ENCODE measurements at places on chromosomes 2 and 18.

DNA sequence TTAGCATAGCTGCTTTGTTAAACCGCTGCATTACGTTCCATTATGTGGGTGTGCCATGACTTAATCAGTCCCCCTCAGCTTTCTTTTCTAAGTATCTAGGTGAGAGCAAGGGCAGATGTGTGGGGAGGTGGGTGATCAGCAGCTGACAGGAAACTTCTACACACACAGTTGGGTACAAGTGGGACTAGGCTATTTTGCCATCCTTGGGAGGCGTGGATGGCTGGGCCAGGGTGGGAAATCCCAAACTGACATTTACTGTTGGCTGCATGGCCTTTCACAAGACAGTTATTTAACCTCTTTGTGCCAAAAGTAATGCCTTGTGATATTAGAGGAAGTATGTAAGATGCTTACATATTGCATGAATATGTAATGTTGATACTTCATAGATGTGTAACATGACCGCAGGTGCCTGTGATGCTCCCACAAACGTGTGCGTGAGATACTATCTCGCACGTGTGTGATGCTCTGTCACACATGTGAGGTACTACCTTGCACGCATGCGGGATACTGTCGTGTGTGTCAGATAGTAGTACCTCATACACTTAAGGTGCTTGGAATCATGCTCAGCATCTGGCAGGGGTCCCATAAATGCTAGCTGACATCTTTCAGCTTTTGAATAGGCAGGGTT lies 314.5 kb downstream of the PRKCE start:
- peaks cover 13% of the 10 kb centered on the region for H3K4me1 ChIP-seq
- no peak overlapping the region for H3K4me3 ChIP-seq
- no peak for DNase-seq
- H3K36me3 ChIP-seq: peaks cover 3% of the 10 kb centered on the region

DNA sequence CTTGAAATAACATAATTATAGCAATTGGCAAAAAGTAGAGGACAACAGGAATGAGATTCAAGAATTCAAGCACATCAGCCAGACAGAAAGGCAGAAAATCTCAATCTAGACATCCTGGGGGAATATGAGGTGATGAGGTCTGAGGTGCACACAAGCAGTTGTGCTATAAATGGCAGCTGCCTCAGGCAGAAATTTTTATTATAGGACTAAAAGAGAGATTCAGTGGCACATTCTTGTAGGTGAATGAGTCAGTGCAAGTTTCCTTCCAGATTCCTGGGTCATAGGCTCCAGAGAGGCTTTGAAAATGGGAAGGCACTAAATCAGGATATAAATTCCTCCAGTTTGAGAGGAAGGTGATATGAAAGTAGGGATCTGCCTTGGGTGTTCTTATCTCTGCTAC lies 127.2 kb upstream of the THSD7B start:
- no peak for DNase-seq
- no peak overlapping the region for H3K4me3 ChIP-seq

GRCh38 chr2:144489315-144489916 lies 30.5 kb downstream of the ZEB2 start:
- H3K36me3 ChIP-seq: peaks cover 13% of the 10 kb centered on the region
- peak overlapping the region; percentile 1 for H3K27ac ChIP-seq
- H3K4me1 ChIP-seq: peaks cover 15% of the 10 kb centered on the region
- no peak for DNase-seq

DNA sequence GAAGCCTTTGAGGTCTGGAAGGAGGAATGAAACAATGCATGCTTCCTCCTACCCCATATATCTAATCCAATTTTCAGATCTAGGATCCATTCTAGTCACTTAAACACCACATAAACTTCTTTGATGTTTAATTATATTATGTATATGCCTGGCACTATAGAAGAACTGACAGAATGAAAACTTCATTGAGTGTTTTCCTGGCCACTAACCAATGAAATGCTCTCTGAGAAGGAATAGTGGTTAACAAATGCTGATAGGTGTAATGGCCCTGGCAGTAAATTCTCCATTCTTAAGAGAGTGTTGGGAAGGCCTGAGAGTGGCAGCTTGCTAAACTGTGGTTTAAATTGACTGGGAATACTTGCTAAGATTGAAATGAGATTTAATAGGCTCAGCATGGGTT lies 710.0 kb downstream of the LRRTM4 start:
- no peak for DNase-seq
- no peaks in the 10 kb centered on the region for H3K4me1 ChIP-seq
- no peaks in the 10 kb centered on the region for H3K27me3 ChIP-seq
- H3K27ac ChIP-seq: no peak overlapping the region
- no peaks in the 10 kb centered on the region for H3K36me3 ChIP-seq

GRCh38 chr2:210544831-210545230 lies 11.6 kb upstream of the CPS1 start:
- no peaks in the 10 kb centered on the region for H3K27me3 ChIP-seq
- H3K36me3 ChIP-seq: no peaks in the 10 kb centered on the region
- no peaks in the 10 kb centered on the region for H3K4me1 ChIP-seq
- no peak overlapping the region for H3K4me3 ChIP-seq
- no peak for DNase-seq

- H3K4me1 ChIP-seq: no peaks in the 10 kb centered on the region
- no peaks in the 10 kb centered on the region for H3K27me3 ChIP-seq
- H3K4me3 ChIP-seq: no peak overlapping the region
- H3K27ac ChIP-seq: no peak overlapping the region
- H3K36me3 ChIP-seq: no peaks in the 10 kb centered on the region
These were observed 51.9 kb downstream of the VRK2 start for GRCh38 chr2:58098254-58099095.

DNA sequence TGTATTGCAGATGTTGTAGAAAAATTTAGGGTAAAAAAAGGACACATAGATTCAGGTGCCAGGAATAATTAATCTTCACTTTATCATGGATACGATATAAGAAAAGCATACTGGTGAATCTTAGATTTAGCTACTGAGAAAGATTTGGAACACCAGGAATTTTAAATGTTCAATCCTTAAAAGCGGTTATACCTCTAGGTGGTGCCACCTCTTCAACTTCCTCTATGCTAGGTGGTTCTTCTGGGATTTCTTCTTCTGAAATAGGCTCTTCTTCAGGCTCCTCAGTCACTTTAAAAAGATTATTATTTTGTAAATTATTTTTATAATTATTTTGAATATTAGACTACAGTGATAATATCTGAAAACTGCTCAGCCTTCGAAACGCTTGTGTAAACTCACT lies 133.1 kb downstream of the TTN start:
- no peaks in the 10 kb centered on the region for H3K36me3 ChIP-seq
- no peak for DNase-seq
- no peak overlapping the region for H3K4me3 ChIP-seq
- H3K27me3 ChIP-seq: no peaks in the 10 kb centered on the region
- peaks cover 3% of the 10 kb centered on the region for H3K4me1 ChIP-seq
- H3K27ac ChIP-seq: no peak overlapping the region

GRCh38 chr2:210568108-210568507 lies 11.7 kb downstream of the CPS1 start:
- no peak overlapping the region for H3K27ac ChIP-seq
- DNase-seq: no peak
- H3K36me3 ChIP-seq: no peaks in the 10 kb centered on the region
- no peak overlapping the region for H3K4me3 ChIP-seq
- H3K27me3 ChIP-seq: no peaks in the 10 kb centered on the region

DNA sequence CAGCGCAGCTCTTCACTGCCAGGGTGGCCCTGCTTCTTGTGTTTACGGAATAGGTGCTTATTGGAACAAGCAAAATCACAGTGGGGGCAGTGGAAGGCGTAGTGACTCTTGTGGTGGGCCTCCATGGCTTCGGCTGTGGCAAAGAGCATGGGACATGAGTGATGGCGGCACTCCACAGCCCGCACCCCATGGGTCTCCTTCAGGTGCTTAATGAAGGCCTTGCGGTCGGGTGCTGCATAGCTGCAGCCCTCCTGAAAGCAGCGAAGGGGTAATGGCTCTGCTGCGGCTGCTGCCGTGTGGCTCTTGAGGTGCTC lies 10.7 kb downstream of the ZNF142 start:
- no peak overlapping the region for H3K4me3 ChIP-seq
- no peaks in the 10 kb centered on the region for H3K27me3 ChIP-seq
- DNase-seq: no peak
- H3K27ac ChIP-seq: no peak overlapping the region

- no peak for DNase-seq
- no peaks in the 10 kb centered on the region for H3K4me1 ChIP-seq
- H3K36me3 ChIP-seq: no peaks in the 10 kb centered on the region
- peaks cover 11% of the 10 kb centered on the region for H3K27me3 ChIP-seq
- no peak overlapping the region for H3K4me3 ChIP-seq
These were observed 241.4 kb downstream of the KCNS3 start for GRCh38 chr2:18119883-18120282.

- H3K36me3 ChIP-seq: no peaks in the 10 kb centered on the region
- DNase-seq: no peak
- no peak overlapping the region for H3K27ac ChIP-seq
- no peaks in the 10 kb centered on the region for H3K4me1 ChIP-seq
- H3K27me3 ChIP-seq: no peaks in the 10 kb centered on the region
These were observed 27.6 kb upstream of the CDC42EP3 start for GRCh38 chr2:37698931-37699481.

- H3K36me3 ChIP-seq: no peaks in the 10 kb centered on the region
- DNase-seq: no peak
These were observed 238.8 kb downstream of the ZNF407 start for GRCh38 chr18:74836296-74837139.

GRCh38 chr2:238875101-238875470 lies 27.2 kb downstream of the TWIST2 start:
- no peak for DNase-seq
- H3K27ac ChIP-seq: no peak overlapping the region
- H3K4me1 ChIP-seq: no peaks in the 10 kb centered on the region
- H3K27me3 ChIP-seq: no peaks in the 10 kb centered on the region

DNA sequence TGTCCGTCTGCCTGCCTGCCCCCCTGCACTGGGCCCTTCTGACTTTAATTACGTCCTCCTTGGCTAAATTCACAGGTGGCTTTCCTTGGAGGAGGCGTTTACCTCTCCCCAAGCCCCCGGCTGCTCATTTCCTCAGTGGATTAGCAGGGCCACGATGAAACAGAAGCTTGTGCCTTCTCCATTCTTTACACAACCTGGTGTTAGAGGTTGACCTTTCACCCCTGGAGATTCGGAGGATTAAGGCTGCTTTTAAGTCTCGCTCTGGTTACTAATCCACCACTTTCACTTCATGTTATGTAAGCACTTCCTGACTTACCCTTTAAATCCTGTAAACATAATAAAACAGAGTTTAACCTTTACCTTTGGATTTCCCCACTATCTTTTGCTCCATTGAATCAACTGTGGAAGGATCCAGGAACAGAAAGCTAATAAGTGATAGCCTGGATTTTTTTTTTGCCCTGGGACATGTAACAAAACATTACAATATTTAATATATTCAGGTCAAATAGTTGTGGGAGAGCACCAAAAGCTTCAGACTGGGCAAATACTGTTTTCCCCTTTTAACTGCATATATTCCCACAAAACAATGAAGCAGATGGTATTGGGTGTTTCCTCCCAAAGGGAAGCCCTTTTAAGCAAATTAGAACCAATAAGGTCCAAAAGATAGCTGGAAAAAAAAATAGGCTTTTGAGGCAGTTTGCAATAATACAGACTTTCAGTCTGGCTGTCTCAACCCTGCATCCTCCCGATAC lies 370.2 kb downstream of the EN1 start:
- no peaks in the 10 kb centered on the region for H3K4me1 ChIP-seq
- no peak for DNase-seq
- no peaks in the 10 kb centered on the region for H3K36me3 ChIP-seq
- no peak overlapping the region for H3K27ac ChIP-seq
- no peak overlapping the region for H3K4me3 ChIP-seq

- no peaks in the 10 kb centered on the region for H3K27me3 ChIP-seq
- H3K4me3 ChIP-seq: no peak overlapping the region
- peaks cover 72% of the 10 kb centered on the region for H3K4me1 ChIP-seq
- H3K36me3 ChIP-seq: no peaks in the 10 kb centered on the region
- H3K27ac ChIP-seq: peak overlapping the region; percentile 95
These were observed 48.9 kb downstream of the ARL4C start for GRCh38 chr2:234447963-234448362.

DNA sequence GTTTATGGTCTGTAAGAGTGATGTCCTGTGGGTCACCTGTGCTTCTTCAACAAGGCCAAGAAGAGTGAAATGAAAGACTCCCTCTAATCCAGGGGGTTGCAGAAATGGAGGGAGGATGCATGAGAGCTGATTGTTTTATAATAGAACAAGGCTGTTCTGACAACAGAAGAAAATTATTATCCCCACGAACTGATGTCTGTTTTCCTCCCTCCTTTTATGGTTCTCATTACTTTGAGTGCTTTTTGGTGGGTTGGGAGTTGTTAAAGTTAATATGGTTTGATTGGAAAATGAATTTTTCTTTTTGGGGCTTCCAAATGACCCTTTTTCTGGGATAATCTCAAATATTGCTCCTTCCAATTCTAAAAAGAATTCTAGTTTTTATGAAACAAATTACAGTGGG lies 33.6 kb downstream of the GATA6 start:
- no peaks in the 10 kb centered on the region for H3K4me1 ChIP-seq
- no peaks in the 10 kb centered on the region for H3K27me3 ChIP-seq
- H3K4me3 ChIP-seq: no peak overlapping the region
- H3K36me3 ChIP-seq: no peaks in the 10 kb centered on the region
- DNase-seq: no peak
- H3K27ac ChIP-seq: no peak overlapping the region

- peaks cover 27% of the 10 kb centered on the region for H3K4me1 ChIP-seq
- H3K4me3 ChIP-seq: peak overlapping the region; percentile 1
- peak overlapping the region; percentile 8 for H3K27ac ChIP-seq
- H3K27me3 ChIP-seq: no peaks in the 10 kb centered on the region
- peak; percentile 42 for DNase-seq
These were observed 88.5 kb downstream of the ZEB2 start for GRCh38 chr2:144431392-144431783.

- H3K4me3 ChIP-seq: no peak overlapping the region
- H3K27me3 ChIP-seq: no peaks in the 10 kb centered on the region
- peaks cover 77% of the 10 kb centered on the region for H3K4me1 ChIP-seq
- DNase-seq: no peak
- peak overlapping the region; percentile 63 for H3K27ac ChIP-seq
These were observed 29.6 kb downstream of the ARHGAP25 start for GRCh38 chr2:68764041-68764805.

DNA sequence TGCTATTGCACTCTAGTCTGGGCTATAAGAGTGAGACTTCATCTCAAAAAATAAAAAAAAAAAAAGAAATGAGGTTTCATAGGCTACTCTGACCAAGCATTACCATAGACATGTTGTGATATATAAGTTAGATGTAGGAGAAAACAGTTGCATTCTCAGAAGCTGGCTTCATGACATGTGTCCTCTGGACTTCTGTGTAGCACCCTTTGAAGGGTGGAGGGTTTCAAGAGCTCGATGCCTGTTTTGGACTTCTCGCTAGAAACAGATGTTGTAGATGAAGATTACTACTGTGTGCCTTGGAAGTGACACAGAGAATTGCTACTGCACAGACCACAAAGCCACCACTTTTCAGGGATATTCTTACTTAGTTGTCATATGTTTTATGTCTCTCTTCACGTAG lies 91.0 kb downstream of the TMEM247 start:
- DNase-seq: no peak
- H3K4me1 ChIP-seq: peaks cover 98% of the 10 kb centered on the region
- peak overlapping the region; percentile 98 for H3K27ac ChIP-seq
- H3K27me3 ChIP-seq: no peaks in the 10 kb centered on the region
- peaks cover 2% of the 10 kb centered on the region for H3K36me3 ChIP-seq

Measured in B cell (primary cell).